ENCODE measurements at places on chromosomes 12 and 14.

GRCh38 chr12:124359671-124360581, 65.0 kb downstream of the RFLNA start:
- DNase-seq, result no peak

- no peak for DNase-seq
Observed at GRCh38 chr12:57558864-57559263, 9.0 kb downstream of the KIF5A start.

GRCh38 chr14:101721951-101722661, 39.4 kb upstream of the PPP2R5C start:
- DNase-seq, result no peak

GRCh38 chr12:131637986-131638385, 72.9 kb upstream of the SFSWAP start:
- DNase-seq, result no peak

DNA sequence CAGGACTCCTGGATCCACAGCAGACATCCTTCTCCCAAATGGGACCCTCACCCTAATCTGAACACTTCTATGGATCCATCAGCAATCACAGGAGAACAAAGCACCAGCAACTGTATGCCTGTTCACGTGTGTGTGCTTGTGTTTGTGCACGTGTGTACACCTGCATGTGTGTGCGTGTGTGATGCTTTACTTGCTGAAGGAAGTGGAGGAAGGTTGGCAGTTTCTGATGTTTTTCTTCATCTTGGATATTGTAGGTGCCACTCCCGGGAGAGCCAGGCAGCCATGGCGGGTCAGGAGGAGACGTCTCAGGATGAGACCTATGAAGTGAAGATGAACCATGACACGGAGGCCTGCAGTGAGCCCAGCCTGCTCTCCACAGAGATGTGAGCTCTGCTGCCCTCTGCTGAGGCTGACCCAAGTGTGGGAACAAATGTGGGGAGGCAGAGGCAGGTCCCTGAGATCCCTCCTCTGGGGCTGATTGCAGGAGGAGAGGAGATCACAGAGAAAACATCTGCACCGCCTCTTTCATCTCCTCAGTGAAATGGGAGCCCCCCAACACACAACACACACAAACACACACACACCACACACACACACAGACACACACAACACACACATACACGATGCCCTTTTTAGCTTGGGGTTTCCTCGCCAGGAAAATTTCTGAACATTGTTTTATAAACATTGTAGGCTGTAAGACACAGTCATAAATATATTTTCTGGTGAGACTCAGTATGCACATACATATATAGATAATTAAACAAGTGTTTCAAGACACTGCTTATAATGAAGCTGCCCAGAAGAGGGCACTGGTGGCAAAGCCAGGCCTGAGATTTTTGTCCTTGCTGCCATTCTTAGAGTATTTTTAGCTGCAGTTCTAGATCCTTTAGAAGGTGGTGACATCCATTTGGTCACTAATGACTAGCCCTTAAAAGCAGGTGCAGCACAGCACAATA, 112.2 kb upstream of the FKBP4 start:
- peak; percentile 44 for DNase-seq

- no peak for DNase-seq
Observed at GRCh38 chr14:90062822-90063539, 1.2 kb downstream of the KCNK13 start.

DNA sequence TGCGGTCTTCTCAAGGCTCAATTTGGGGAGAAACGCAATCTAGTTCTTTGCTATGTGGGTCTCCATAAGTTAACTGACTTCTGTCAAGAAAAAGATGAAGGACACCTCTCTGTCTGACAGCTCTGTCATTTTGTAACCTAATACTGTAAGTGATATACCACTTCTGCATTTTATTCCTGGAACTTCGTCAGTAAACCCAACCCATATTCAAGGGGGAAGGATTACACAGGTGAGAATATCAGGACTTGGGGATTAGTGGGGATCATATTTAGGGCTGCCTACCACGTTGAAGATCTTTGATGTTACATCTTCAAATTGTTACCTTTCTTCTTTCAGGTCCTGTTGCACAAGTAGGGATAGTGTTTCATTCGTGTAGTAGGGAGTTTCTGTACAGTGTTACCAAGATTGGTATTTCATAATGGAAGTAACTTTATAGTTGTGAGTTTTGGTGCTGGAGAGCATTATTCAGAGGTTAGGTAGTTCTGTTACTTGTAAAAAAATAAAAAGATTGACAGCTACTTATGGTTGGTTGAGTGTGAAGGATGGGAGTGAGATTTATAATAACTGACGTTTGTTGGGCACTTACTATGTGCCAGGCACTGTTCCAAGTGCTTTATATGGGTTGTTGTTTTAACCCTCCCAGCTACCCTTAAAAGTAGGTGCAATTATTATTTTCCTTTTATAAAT, 1.6 kb downstream of the TMEM260 start:
- no peak for DNase-seq

- no peak for DNase-seq
Observed at GRCh38 chr14:39229222-39229543, 4.5 kb upstream of the MIA2 start.

GRCh38 chr12:6863586-6864321, 3.6 kb upstream of the TPI1 start:
- no peak for DNase-seq

DNA sequence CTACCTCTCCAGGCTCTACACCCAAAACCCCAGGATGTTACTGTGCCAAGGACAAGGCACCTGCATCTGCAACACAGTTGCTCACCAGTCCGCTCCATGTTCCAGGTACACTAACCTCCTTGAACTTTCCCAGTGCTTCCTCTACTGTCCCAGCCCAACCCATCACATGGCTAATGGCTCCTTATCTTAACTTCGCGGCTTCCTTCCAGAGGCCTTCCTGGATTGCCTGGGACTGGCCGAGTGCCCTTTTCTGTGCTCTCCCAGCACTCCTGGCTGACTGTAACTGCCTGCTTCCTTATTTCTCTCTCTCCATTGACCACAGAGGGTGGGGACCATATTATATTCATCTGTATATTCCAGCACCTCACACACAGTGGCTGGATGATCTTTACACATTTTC, 20.9 kb downstream of the POMT2 start:
- DNase-seq, result no peak

- no peak for DNase-seq
Observed at GRCh38 chr12:53824001-53824712, 72.4 kb upstream of the CISTR start.

GRCh38 chr12:67645601-67646000, 2.9 kb upstream of the DYRK2 start:
- DNase-seq, result no peak

GRCh38 chr14:103118018-103118662, 5.1 kb upstream of the TNFAIP2 start:
- DNase-seq, result no peak

GRCh38 chr12:31412292-31412801, 86.4 kb upstream of the SINHCAF start:
- DNase-seq, result no peak

DNA sequence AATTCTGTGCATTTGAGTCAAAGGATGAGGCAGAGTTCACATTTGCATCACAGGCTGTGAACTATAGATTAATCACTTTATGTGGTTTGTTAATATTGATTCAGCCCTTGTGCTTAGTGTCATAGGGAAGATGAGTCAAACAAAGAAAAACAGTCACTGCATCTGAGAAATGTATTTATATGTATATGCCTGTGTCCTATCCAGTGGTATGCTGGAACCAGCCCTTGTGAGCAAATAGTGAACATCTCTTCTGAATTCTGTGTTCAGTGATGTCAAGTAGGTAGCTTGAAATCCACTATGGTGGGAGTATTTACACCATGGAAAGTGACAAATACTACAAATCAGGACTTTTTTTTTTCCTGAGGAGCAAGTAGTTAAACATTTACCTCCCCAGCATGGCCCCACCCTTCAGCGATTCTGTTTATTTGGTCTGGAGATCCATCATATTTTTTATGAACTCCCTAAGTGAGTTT, 128.5 kb downstream of the HMGA2 start:
- DNase-seq, result no peak

DNA sequence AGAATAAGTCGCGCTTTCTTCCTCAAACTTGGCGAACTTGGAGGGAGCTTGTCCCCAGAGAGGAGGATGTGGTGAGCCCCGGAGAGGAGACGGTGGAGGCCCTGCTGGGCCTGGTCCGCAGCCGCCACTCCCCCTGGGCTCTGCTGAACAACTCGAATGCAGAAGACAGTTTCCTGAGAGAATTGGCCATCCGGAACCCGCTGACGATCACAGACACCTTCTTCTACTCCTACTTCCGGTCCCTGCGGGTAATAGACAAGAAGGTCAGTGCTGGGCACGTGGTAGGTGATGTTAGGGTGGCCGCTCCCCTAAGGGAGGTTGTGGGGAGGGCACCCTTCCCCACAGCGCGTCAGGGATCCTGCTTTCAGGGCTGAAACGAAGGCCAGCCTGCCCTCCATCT, 1.6 kb downstream of the LRRC43 start:
- no peak for DNase-seq

DNA sequence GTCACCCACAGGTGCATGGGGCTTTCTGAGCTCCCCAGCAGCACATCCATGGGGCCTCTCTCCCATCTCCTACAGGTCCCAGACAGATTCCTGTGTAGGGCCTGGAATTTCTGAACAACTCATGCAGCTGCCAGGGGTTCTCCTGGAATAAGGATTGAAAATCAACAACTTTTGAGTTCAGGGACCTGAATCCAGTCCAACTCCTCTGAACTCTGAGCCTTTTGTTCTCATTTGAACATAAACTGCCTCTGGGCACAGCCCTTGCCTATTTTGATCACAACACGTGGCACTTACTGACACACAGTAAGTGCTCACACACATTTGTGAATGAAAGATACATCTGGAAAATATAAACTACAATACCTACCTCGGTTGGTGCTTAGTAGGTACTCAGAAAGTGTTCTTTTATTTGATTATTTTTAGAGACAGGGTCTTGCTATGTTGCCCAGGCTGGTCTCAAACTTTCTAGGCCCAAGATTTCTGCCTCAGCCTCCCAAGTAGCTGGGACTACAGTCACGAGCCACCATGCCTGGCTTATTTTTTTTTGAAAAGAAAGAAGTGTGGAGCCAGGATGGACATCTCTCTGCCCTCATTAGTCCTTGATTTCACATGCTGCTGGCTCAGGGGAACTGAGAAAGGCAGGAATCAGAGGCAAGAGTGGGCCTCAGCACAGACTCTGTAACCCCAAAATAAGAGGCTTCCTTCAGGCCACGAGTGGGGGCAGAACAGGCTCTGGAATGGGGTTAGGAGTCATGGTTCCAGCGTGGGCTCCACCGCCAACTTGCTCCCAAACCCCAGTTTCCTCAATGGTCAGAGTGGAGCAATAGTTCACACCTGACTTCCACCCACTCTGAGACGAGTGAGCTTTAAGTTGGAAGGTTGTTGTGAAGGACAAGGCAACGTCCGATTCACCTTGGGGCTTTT, 27.0 kb downstream of the SYNE3 start:
- no peak for DNase-seq

DNA sequence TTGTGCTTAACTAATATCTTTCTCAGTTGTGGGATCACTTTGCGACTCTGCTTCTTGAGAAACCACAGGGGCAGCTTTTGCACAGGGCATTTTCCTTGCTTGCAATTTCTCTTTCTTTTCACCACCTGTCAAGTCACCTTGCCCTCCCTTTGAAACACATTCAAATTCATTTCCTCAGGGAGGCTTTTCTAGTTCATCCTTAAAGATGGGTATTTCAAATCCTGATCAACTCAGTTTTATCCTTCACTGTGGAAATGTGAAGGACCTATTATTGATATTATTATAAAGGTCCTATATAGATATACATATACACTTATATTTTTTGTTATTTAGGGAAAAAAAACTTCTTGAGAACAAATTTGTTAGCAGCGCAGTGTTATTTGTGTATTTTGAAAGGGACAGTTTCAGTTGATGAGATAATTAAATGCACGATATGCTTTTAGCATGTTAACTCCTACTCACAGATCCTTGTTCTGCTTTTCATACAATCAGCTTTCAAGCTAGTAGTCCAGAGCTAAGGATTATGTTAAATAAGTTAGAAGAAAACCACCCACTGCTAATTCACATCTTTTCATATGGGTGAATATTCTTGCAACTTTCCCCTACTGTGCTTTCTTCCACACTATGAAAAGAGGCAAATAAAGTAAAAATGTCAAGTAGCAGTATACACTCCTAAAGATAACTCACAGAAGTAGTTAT, 501.4 kb upstream of the RGS6 start:
- DNase-seq, result no peak

GRCh38 chr14:105398726-105399465, 558 bp downstream of the TEX22 start:
- no peak for DNase-seq

GRCh38 chr12:586318-587071, 76.8 kb downstream of the NINJ2 start:
- DNase-seq, result no peak

GRCh38 chr14:95483309-95484165, 32.9 kb downstream of the SYNE3 start:
- no peak for DNase-seq

GRCh38 chr12:34294671-34295365, 272.5 kb downstream of the ALG10 start:
- no peak for DNase-seq

DNA sequence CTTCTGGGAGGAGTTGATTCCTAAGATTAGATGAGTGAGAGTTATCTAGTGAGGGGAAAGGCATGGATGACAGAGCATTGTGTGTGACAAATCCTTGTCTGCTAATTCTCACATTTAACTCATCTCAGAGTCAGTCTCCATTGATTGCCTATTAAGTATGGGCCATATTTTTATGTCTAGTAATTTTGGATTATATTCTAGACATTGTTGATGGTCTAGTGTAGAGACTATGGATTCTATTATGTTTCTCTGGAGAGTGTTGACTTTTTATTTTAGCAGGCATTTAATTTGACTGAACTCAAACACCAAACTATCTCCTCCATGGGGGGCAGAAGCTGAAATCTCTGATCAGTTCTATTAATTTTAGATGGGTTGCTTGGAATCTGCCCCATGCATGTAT, 114.4 kb downstream of the CACNA1C start:
- no peak for DNase-seq

GRCh38 chr12:101784376-101784775, 45.1 kb upstream of the SYCP3 start:
- DNase-seq, result no peak

DNA sequence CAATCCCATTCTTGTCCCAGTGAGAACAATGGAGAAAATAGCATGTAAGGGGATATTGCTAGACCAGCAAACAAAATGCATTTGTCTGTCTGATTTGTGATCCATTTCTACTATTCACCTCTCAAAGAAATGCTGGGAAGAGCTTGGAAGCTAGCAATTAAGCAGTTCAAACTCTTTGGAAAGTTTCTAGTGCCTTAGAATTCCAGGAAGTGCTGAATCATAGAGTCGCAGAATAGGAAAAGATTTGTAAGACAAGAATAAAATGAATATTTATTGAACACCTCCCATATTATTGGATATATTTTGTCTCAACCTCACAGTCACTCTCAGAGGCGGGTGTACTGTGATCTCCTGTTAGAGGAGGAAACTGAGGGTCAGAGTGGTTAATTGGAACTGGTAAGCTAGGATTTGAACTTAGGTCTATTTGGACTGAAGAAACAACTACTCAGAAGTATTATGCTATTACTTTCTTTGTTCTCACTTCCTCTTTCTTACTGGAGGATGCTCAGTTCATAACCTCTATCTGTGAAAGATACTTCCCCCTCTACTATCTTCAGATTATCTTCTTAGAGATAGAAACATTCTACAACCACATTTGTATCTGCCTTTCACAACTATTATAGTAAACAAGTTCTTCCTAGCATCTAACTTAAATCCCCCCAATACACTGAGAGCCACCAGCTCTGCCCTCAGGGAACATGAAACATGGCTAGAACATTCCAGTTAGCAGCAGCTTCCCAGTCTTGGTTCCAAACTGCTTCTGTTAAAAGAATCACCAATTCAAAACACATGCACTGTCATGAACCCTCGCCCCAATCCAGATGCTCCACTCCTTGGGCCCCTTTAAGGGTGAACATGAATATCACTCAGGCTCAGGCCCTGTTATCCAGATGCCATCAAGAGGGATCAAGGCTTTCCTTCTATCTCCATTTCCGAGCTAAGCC, 64.2 kb downstream of the DRAM1 start:
- DNase-seq, result no peak
